ENCODE measurements at places on chromosomes 4 and X.

- no peak for DNase-seq
These were observed 67.9 kb downstream of the SHROOM3 start for GRCh38 chr4:76502886-76503285.

DNA sequence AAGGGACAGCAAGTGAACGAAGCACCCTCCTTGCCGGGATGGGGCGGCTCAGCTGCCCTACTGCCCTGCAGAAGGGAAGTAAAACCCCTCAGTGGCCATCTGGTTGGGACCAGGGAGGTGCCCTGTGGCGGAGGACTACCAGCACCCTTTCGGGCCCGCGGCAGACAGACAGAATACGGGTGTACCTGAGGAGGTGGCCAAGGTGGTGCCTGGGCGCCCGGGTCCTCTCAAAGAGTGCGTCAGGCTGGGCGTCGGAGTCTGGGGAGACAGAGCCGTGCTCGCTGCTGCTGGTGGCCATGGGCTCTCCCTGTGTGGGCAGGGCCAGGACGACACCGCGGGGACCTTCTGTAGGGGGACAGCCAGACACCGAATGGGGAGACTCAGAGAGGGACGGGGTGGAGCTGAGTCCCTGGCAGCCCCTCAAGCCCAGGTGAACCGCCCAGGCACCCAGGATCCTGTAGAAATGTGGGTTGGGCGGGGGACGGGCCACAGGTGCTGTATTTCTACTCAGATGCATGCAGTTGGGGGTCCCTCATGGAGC, 29.7 kb downstream of the PDHA1 start:
- DNase-seq, result no peak

DNA sequence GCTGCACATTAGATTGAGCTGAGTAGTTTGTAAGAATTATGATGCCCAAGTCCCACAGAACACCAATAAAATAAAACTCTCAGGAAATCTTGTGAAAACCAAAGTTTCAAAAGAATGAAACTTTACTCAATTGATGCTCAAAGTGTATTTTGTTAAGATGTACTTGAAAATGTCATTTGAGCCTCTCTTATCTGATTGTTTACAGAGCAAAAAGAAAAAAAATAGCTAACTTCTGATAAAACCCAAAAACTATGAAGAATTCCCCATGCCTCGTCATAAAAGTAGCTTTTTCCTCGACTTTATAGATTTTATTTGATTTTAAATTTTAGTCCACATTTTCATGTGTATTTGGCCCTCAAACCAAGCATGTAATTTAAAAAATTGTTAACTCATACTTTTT, 521.5 kb upstream of the FTHL17 start:
- no peak for DNase-seq

DNA sequence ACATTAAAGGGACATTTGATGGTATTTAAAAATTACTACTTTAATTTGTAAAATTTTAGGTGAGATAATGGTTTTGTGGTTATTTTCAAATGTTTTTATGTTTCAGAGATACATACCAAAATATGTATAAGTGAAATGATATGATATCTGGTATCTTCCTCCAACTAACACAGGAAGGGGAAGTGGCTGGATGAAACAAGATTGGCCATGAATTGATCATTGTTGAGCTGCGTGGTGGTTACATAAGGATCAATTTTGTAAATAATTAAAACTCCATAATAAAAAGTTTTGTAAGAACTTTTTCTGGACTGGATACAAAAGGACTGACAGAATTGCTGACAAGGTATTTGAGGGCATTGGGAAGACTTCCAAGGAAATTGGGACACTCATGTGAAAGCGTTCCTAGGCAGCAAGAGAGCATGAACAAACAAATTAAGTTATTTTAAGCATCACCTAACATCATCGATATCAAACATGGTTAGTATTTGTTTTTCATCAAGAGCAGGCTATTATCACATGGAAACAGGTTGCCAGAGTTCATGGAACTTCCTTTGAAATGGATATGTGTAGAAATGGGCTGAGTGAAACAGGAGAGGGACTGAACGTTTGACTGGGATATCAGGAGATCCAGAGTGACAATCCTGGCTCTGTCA, 4.4 kb upstream of the PGM2 start:
- no peak for DNase-seq

DNA sequence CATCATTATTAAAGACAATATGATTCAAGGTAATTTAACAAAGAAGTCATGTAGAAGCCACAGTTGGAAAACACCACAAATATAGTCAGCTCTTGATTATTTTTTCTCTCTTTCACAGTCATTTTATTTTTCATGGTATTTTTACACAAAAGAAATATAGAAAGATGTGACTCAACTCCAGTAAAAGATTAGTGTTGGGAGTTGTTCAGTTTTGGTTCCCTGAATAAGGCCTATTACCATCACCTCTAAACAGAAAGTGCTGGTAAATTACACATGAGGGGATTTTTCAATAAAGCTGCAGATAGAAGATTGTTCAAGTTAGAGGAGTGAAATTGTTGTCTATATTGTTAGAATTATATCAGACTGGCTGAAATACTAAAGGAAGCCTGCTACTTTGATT, 107.0 kb downstream of the DDIT4L start:
- no peak for DNase-seq

- no peak for DNase-seq
These were observed 25.9 kb upstream of the FAM241A start for GRCh38 chr4:112119353-112119783.

GRCh38 chr4:183576701-183577404, 72.0 kb downstream of the ING2 start:
- DNase-seq, result no peak

DNA sequence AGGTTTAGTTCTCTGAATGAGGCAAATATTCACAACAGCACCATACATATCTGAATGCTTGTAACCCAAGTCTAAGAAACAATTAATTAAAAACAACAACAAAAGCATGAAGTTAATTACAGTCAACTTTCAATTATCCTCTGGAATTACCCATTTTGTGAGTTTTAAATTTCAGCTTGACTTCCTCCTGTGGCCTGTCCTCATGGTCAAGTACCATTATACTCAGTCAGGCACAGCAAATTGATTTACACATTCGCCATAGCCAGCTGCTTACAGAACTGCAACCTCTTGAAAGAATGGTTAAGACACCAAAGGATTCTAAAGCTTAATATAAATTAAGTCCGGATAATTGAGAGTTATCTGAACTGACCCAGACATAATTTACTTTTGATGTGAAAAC, 306.5 kb downstream of the CAMK2D start:
- no peak for DNase-seq

DNA sequence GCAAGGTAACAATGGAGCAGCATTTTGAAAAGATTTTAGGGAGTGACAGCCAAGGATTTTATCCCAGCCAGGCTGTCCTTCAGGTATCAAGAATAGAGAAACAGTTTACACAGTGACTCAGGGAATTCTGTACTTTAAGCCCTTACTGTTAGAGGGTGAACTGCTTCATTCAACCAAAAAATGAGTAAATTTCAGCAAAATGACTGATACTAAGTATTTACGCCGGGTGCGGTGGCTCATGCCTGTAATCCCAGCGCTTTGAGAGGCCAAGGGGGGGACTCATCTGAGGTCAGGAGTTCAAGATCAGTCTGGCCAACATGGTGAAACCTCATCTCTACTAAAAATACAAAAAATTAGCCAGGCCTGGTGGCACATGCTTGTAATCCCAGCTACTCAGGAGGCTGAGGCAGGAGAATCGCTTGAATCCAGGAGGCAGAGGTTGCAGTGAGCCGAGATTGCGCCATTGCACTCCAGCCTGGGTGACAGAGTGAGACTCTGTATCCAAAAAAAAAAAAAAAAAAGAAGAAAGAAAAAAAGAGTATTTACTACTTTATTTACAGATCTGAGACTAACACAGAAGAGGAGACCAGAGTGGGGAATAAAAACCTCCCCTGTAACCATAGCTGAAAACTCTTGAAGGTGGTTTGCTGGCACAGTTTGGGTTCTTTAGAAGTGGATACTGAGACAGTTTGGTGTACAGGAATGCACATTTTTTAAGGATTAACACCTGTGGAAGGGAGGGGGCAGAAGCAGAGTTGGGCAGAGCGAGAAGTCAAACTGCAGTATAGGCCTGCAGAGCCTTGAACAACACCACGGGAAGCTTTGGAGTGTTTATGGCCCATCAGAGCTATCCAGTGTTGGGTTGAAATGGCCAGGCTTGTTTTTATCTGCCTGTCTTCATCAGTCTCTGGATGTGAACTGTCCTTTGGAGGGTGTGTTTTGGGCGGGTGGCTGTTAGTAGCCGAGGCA, 40.5 kb downstream of the TMEM131L start:
- no peak for DNase-seq

DNA sequence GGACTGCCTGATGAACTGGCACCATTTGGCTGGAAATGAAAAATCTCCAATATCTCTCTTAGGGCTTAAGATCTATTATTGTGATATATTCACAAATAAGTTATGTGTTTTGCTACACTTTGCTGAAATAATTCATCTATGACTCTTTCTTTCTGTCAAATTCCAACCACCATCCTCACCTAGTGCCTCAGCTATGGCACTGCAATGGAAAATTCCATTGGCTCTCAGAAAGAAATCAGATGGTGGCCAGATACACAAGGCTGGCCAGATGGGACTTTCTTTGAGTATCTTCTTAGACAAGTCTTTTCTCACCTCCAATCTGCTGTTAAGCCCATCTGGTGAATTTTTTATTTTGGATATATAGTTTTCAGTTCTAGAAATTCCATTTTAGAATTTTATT, 28.0 kb downstream of the NAT8L start:
- no peak for DNase-seq

- DNase-seq, result no peak
These were observed 806.6 kb downstream of the GLUD2 start for GRCh38 chrX:121853762-121854613.

GRCh38 chr4:177264788-177265422, 44.8 kb upstream of the NEIL3 start:
- DNase-seq, result no peak

DNA sequence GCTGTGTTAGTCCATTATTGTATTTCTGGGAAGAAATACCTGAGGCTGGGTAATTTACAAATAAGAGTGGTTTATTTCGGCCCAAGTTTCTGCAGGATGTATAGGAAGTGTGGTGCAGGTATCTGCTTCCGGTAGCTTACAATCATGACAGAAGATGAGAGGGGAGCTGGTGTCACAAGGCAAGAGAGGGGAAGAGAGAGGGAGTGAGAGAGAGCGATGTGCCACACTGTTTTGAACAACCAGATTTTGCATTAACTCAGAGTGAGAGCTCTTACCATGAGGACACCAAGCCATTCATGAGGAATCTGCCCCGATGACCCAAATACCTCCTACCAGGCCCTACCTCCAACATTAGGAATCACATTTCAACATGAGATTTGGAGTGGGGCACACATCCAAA, 627.6 kb upstream of the FRG1 start:
- no peak for DNase-seq

- DNase-seq, result no peak
These were observed 34.7 kb downstream of the MANBA start for GRCh38 chr4:102726068-102726467.

DNA sequence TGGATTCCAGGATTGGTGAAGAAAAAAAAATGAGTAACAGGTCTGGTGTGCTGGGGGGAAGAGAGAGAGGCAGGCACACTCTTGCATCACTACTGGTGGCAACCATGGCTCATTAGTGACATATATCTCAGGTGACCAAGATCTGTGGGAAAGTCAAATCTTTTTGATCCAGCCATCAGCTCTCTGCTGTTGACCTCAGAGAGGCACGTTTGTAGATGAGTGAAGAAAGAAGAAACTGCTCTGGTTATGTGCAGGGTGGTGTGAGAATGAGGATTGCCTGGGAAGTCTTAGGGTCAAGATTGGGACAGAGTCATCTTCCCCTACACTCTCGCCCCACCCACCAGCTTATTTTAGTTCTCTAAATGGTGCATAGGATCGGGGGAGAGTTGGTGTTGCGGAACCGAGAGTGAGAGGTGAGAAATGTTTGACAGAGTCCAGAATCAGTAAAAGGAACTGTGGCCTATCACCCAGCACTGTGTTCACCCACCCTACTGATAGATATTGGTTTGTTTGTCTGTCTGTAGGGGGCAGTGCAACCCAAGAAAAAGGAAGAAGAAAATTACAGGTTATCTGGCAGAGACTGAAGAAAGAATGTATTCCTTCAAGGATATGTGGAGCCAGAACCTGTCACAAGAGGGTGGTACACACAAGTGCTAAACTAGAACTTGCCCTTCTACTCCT, 21.9 kb downstream of the ARMCX6 start:
- no peak for DNase-seq

GRCh38 chr4:126168484-126168883, 853.7 kb downstream of the FAT4 start:
- no peak for DNase-seq
